ENCODE measurements at places on chromosomes 4 and X. TPM values are rescaled to one million over a fixed set of nuclear protein-coding genes. Genes with fewer than 3 reads are reported as not detected.

Gene INTU
- total RNA-seq: 48.4 TPM

Gene ATP7A
- total RNA-seq: 23.7 TPM

Gene S100G
- total RNA-seq: not detected

Gene TMEM271
- 1.3 TPM for total RNA-seq

Gene LRCH2
- total RNA-seq: 23.3 TPM

Gene BTC
- total RNA-seq: 8.0 TPM

Gene ADH1C
- total RNA-seq: 1.3 TPM

Gene PAGE2B
- not detected for total RNA-seq

Gene FGB
- not detected for total RNA-seq

Gene NLGN3
- total RNA-seq: 20.5 TPM

Gene ARR3
- 9.8 TPM for total RNA-seq

Gene KCTD8
- total RNA-seq: 9.3 TPM

Gene SPARCL1
- total RNA-seq: 261 TPM

Gene LEF1
- total RNA-seq: 19.6 TPM

Gene CNGA1
- total RNA-seq: 14.1 TPM

Gene SPINK2
- not detected for total RNA-seq

Gene CXCL6
- not detected for total RNA-seq

Gene FAM53A
- 4.1 TPM for total RNA-seq

Gene REELD1
- total RNA-seq: not detected

Gene FOXR2
- not detected for total RNA-seq

Gene ETNPPL
- 0.22 TPM for total RNA-seq

Gene GPR119
- total RNA-seq: not detected

Gene LRRC66
- 0.66 TPM for total RNA-seq
